Sigmoid colon (tissue), 7 donors: ENCODE measurements at places on chromosomes 7 and 10. TPM values are rescaled to one million over a fixed set of nuclear protein-coding genes. Genes with fewer than 3 reads are reported as not detected.

GRCh38 chr7:37245590-37245989 lies 203.1 kb downstream of the ELMO1 start:
- DNase-seq: no peak

DNA sequence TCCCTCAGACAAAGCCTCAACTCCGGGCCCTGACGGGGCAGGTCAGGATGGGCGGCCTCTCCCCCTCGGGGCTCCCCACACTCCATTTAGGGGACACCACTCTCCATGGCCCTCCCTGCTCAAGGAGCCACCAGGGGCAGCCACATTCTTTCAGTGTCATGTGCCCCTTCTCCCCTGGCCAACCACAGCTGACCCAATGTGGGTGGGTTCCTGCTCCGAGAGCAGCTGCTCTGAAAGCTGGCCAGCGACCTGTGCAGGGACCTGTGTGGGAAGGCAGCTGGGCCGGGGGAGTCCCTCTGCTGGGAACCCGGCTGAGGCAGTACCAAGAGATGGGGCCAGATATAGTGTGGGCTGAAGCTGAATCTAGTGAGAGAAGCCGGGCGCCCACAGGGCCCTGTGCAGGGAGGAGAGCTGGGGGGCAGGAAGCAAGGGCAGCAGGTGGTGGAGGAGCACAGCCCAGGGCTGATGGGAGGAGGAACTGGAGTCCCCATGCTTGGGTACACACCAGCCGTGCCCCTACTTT lies 40.6 kb upstream of the NPFFR1 start:
- peak; percentile 47 for DNase-seq

Gene CPN1
- total RNA-seq: not detected

Gene CH25H
- total RNA-seq: 6.7 TPM
